ENCODE measurements at places on chromosomes 7 and 10. TPM values are rescaled to one million over a fixed set of nuclear protein-coding genes. Genes with fewer than 3 reads are reported as not detected.

GRID2IP gene
- not detected for total RNA-seq

DNA sequence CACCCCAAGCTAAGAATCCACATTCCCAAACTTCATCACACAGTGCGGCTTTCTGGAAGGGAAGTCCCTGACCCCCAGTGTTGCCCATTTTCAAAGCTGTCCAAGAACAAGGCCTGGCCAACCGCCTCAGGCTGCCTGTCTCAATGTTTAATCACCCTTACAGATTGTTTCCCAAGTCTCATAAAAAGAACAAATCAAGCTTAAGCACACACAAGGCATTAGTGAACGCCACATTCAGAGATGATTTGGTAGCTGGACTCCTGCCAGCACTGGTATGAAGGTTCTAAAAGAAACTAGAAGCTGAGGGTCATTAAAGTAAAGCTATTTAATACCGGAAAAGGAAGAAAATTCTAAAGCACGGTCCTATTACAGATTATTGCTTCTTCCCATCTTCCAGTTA, 35.6 kb downstream of the C10orf90 start:
- no peak for DNase-seq

DNA sequence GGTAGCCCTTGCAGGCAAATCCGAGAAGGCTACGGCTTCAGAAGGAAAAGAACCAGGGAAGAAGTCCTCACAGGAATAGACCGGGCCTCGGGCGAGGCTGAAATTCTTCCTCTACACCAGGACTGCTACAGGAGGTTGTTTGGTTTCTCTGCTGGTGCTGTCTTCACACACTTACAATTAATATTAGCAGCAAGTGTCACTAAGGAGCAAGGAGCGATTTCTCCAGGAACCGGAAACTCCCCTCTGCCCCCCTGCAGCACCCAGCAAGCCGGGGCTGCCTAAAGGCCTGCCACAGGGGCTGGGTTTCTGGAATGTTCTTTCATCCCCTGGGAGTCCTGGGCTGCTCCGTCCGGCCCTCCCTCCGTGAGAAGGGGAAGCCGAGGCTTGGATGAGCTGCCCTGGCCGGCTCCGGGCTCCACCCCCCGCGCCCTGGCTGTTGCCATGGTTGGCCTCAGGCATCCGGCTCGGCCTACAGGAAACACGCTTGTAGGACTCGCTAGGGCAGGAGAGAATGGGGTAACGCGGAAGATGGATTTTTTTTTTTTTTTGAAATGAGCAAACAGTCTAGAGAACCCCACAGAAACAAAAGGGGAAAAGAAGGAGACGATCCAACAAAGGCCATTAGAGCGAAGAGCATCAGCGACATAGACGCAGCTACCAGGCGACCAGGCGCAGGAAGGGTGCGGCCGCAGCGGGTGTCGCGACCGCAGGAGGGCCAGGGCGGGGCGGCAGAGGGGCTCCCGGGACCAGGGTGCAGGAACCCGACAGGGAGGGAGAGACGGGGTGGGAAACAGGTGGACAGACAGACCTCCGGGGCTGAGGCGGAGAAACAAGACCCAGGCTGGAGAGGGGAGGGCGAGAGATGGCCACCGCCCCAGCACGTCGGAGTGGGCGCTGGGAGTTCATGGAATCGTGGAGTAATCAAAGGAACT, 33.0 kb downstream of the EN2 start:
- DNase-seq, result no peak

TBXAS1 gene
- 23.8 TPM for total RNA-seq

GRCh38 chr7:110733221-110733620, 357.7 kb upstream of the LRRN3 start:
- no peak for DNase-seq

GRCh38 chr7:46155367-46155766, 234.3 kb upstream of the IGFBP3 start:
- DNase-seq, result no peak

DNA sequence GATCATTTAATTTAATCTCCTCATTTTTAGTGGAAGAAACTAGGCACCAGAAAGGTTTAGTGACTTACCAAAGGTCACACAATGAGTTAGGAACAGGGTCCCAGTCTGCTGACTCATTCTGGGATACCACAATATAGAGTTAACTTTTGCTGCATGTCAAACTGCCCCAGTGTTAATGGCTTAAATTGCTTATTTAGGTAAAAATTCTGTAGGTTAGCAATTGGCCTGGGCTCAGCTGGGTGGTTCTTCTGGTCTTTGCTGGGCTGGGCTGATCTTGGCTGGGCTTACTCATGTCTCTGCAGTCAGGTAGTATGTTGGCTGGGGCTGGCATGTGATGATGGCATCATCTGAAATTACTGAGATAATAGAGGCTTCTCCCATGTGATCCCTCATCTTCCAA, 111.6 kb downstream of the EMX2 start:
- no peak for DNase-seq

DNA sequence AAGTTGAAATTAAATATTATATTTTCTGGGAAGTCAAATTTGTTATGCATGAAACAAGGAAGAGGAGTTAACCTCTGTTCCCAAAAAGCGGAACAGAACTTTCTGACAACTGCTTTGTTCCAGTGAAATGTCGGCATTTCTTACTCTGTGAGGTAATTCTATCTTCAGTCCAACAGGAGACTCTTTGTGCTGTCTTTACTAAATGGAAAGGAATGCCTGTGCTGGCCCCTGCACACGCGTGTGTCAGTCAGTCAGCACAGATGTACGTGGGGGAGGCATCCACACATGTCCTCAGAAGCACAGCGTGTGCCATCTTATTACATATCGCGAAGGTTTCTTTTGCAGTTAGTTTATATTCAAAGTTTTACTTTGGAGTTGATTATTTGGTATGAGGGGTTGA, 37.5 kb downstream of the NET1 start:
- no peak for DNase-seq

DNA sequence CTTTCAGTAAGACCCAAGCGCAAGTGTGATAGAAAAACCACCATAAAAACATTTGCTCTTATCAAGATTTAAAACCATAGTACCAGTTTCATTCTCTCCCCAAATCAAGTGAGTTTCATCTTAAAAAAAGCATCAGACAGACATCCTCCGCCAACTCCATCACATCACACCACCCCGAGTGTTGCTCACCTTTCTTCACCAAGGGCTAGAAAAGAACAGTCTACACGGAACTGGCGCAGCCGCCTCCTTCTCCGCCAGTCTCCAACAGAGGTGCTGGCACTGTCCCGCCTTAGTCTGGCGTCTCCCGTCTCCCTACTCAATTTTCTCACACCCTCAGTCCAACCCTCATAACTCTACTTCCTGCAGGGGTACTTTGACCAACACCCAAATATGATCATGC, 46.9 kb upstream of the WIPI2 start:
- DNase-seq, result no peak

DNA sequence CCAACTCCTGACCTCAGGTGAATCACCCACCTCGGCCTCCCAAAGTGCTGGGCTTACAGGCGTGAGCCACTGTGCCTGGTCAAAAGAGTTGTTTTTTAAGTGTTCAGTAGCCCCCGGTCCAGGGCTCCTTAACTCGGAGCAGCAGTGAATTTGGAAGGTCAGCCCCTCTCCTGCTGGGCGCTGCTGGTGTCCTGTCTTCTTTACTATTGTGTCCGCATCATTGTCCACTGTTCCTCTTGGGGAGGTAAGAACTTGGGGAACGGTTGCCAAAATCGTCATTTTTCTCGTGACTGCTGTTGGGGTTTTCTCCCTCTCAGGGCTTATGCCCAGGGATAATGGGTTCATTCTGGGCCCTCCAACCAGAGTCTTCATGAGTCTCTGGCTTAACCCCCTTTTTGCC, 46.7 kb downstream of the CAMK1D start:
- no peak for DNase-seq

ZPBP gene
- not detected for total RNA-seq

HYAL4 gene
- not detected for total RNA-seq

DNA sequence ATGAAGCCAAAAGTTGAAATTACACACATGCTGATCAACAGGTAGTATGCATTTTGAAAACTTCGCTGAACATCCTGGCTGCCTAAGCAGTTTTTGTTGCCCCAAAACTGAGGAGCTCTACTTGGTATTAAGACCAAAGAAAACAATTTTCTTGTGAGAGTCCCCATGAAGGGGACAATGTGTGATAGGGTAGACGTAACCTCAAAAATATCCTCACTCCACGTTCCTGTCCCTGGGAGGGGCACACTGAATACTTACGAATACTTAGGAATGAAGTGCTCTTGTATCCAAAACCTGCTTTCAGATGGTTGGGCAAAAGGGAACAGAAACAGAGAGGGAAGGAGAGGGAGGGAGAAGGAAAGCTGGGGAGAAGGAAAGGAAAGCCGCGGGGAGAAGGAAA, 24.7 kb downstream of the CCDC6 start:
- DNase-seq, result no peak

DNA sequence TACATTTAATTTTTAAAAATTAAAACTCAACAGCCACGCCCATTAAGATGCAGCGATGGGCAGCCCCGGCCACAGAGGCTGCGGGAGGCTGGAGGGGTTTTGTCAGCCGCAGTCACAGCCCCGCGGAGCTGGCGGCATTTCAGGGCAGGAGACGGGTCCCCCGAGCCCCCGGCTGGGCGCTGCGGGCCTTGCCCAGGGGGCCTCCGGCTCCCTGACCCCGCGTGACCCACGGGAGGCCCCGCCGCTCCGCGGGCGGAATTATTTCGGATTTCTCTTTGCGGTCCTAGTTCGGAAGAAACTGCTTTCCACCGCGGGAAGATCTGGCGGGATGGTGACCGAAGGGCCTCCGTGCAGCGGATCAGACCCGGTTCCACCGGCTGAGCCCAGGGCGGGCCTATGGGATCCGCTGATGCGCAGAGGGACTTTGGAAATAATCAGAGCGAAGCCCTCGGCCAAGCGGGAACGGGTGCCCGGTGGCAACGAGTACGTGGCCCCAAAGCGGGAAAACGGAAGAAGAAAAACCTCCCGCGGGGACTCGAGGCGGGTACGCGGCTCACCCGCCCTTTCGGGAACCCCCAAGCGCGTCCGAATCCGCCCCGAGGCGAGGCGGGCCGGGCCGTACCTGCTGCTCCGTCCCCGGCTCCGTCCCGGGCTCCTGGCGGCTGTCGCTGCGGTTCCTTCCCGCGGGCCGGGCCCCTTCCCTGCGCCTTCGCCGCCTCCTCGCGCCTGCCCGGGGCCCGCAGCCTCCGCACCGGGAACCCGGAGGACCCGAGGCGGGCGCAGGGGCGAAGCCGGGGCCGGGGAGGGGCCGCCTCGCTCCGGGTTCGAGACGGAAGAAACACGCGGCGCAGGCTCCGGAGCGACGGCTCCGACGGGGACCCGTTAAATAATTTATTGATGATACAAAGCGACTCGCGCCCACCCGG, 1.7 kb downstream of the NKX6-2 start:
- DNase-seq, result no peak
